ENCODE measurements at places on chromosomes 2 and 18.

DNA sequence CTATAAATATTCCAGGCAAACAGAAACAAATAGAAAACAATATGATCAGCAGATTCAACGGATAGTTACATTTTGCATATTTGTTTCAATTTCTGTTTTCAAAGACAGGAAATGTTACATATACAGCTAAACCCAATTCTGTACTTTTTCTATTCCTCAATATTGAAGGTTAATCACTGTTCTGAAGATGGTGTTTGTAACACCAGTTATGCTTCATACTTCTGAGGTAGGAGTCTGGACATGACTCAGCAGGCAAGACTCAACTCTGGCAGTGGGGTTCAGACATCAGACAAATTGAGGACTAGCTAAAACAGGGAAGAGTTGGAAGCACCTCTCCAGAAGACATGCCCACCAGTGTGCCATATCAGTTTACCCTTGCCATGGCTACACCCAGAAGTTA, 16.6 kb downstream of the SERPINB13 start:
- DNase-seq, result peak; percentile 30

DNA sequence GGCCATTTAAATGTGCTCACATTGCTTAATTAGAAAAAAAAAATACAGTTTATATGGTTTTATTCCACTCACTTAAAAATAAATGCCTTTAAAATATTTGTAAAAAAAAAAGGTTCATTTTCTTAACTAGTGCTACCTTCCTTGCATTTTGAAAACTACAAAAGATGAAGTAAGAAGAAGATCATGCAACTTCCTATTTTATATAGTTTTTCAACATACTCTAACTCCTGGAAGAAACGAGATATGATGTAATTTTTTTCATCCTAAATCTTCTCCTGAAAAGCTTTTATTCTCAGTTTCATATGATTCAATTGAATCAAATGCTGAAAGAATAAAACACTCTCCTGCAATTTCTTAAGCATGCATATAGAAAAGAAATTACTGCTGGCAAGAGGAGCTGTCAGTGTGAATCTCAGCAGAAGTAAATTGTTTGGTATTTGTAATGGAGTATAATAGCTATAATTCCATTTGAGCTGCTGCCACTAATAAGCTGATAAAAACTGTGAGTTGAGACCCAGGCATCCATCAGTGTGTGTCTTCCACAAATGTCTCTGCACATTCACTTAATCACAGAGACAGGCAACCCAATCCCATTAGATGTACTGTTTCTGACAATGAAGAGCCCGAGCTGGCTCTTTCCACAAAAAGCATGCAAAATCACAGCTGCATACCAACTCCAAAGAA, 3.7 kb downstream of the FTCDNL1 start:
- no peak for DNase-seq

- no peak for DNase-seq
Measured at GRCh38 chr2:238489431-238489830, 62.7 kb downstream of the ASB1 start.

GRCh38 chr2:144445196-144445595, 74.7 kb downstream of the ZEB2 start:
- no peak for DNase-seq

GRCh38 chr2:238738917-238739316, 109.0 kb upstream of the TWIST2 start:
- DNase-seq, result no peak

GRCh38 chr2:166410828-166411472, 35.2 kb upstream of the SCN9A start:
- DNase-seq, result peak; percentile 92
